Stimulated activated CD8-positive, alpha-beta memory T cell treated with anti-CD3 and anti-CD28 coated beads, Interleukin-7, amount 100 ng/mL, for 4 hours (primary cell): ENCODE measurements at places on chromosomes 3 and 15.

DNA sequence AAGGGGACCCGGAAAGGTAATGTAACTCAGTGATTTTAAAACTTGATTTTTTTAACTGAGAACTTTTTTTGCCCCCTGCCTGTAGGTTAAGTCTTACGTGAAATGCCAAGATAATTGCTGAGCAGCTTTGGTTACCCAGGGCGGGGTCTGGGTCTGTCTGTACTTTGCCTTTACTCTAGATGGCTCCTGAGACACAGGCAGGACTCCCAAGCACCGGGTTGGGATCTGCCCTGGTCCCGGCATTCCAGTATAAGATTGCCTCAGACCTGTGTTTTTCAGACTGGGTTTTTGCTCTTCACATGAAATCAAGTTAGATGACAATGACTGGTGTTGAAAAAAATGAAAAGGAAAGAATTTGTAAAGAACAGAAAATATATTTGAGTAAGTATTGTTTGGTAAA is 40.3 kb downstream of the WDR76 start:
- no peak for DNase-seq

DNA sequence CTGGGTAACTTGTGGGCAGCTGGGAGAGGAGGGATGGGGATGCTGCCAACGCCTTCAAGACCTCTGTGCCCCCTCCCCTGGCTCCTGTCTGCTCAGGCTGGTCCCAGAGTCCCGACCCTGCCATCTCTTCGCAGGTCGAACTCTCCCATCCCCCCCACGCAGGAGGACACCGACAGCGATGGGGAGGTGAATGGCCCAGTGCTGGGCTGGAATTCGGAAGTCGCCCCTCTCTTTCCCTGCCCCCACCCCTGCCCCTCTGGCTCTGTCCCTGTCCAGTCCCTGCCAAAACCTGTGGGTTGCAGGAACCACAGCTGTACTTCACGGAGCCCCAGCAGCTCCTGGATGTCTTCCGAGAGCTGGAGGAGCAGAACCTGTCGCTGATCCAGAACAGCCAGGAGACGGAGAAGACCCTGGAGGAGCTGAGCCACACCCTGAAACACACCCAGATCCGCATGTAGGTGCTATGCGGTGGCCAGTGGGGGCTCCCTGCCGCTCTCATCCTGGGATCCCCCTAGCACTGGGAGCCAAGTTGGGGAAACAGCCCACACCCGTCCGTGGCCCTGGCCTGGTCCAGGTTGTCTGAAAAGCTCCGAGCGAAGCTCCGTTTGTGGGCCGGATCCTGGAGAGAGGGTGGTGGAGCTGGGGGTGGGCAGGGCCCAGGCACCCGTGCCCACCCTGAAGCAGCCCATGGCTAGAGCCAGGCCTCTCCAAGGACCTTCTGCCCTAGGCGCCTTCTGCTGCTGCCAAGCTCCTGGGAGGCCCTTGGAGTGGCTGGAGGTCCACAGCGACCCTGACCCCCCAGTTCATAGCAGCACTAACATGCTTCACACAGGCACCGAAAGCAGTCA is 28.7 kb downstream of the CFAP100 start:
- DNase-seq: no peak

- DNase-seq: no peak
Measured at GRCh38 chr3:177902876-177903275, 633.4 kb upstream of the KCNMB2 start.

DNA sequence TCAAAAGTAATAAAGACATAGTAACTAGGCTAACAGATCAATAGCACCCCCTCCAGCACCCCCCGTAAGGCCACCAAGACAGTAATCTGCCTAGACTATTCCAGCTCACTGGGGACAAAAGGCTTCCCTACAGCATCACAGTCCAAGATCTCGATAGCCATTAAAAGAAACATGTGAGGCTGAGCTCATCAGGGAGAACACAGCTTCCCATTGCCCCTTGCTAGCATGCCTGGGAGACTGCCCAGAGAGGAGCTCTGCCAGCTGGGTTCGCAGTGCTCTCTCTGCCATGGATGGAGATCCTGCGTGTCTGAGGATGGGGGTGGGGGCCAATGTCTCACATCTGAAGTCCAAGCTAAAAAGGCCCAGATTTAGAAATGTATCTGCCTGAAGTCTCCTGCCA is 17.8 kb downstream of the LRIG1 start:
- DNase-seq: no peak

DNA sequence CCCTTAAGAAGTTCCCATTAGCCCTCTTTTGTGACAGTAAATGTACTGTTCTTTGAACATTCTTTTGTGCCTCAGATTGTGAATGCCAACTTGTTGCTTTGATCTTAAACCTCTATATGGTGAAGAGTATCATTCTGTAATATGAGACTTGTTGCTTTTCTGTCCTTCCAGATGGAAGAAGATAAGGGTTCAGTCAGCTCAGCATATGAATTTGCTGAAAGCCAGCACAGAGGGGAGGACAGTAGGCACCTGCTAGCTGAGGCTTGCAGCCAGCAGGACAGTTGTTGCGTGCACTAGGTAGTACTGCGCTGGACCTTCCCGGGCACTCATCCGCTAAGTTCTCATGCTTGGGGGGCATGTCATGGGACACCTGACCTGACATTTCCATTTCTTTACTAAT is 74.7 kb downstream of the DCUN1D1 start:
- DNase-seq: no peak

DNA sequence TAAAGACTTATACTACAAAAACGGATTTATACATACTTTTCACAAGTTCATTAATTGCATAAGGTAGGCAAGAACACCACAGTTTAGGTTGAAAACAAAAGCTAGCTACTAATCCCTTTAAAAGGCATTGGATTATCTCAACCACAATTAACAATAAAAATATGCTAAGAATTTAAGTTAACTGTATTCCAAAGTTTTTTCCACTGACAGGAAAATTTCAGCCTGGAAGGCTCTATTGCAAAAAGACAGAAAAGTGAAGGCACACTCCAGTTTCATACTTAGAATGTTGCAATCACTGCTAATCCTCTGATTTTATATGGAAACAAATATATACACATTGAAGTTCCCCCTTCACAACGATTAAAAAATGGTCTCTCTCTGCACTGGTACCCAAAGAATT is 71.5 kb downstream of the TJP1 start:
- DNase-seq: no peak

DNA sequence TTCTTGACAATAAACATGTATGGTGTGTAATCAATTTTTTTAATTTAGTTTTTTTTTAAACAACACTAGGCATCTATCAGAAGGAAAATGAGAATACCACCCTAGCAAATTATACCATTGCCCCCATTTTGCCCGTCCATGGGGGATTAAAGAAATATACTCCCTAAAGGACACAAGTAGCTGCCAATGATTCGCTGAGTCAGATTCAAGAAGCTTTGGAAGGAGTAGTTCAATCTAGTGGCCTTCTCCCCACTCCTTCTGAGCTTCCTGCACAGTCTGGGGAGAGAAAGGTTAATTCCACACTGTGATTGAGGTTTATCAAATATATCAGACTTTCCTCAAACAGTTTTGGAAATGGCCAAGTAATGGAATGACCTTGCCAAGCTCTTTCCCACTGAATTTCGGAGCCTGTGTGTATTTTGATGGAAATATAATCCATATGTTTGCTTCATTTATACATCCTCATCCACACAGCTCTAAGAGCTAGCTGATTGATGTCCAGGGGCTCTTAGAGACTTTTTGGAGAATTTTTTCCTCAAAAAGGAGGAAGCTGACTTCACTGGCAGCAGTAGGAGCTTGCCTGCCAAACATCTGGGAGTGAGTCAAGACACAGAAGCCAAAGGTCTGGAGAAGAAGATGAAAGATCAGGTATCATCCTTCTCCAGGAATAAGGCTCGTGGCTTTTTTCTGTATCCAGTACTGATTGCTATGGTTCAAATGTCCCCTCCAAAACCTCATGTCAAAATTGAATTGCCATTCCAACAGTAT is 478.5 kb upstream of the PROK2 start:
- DNase-seq: no peak

GRCh38 chr3:126941721-126942270 is 41.1 kb upstream of the PLXNA1 start:
- no peak for DNase-seq

GRCh38 chr15:68987676-68988075 is 26.8 kb upstream of the NOX5 start:
- DNase-seq: no peak

- DNase-seq: no peak
Measured at GRCh38 chr3:68817243-68817642, 115.1 kb downstream of the TAFA4 start.

DNA sequence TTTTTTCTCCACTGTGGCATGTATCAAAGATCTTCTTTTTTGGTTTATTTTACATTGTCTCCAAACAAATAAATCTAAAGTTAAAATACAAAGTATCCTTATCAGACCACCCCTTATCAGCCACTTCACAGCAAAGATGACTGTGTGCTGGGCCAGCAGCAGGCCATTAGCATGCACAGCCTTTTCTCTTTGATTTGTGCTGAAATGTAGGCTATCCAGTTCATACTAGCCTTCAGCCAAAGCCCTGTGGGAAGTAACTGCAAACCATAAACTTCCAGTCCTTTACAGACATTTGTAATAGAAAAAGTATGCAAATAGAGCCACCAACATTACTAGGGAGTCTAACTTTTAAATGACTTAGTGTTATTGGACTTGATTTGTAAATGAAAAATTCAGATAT is 816.3 kb downstream of the FHIT start:
- no peak for DNase-seq

- DNase-seq: no peak
Measured at GRCh38 chr3:194084284-194084683, 51.7 kb upstream of the HES1 start.

DNA sequence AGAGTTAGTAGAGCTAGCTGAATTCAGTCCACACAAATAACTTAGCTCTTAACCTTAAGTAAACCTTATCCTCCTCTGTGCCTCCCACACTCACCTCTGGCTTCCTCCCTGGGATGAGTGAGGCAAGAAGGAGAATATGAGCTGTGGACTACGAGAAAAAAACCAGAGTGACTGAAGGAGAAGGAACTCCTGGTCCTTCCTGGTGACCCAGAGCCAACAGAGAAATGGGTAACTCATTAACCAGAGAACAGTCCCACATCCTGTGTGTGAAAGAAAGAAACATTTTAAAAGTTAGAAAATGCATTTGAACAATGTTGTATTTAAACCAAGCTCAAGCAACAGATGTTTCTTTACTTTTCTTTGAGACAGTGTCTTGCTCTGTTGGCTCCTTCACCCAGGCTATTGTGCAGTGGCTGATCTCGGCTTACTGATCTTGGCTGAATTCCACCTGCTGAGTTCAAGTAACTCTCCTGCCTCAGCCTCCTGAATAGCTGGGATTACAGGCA is 27.5 kb upstream of the FAM81A start:
- DNase-seq: no peak

DNA sequence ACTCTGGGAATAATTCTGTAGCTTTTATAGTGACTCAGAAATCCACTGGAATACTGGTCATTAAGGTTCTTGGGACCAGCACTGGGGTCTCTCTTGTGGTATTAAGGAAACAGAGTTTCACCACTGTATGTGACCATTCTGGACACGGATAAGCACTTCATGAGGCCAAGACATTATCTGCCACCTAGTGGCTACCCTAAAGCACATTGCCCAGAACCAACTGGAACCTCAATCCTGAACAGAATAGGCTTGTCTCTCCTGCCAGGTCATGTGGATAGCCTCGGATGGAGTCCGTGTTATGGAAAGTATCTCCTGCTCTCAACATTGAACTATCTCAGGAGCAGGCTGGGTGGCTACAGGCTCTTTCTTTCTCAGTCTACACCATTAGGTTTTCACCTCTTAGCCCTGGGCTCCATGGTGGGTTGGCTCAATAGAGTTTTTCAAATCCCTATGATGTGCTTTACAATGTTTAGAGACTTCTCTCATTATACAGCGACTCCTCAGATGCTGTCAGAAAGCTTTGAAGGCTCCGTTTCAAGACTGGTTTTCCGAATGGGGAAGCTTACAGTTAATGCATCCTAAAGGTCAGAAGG is 167.6 kb upstream of the ST8SIA2 start:
- DNase-seq: no peak

DNA sequence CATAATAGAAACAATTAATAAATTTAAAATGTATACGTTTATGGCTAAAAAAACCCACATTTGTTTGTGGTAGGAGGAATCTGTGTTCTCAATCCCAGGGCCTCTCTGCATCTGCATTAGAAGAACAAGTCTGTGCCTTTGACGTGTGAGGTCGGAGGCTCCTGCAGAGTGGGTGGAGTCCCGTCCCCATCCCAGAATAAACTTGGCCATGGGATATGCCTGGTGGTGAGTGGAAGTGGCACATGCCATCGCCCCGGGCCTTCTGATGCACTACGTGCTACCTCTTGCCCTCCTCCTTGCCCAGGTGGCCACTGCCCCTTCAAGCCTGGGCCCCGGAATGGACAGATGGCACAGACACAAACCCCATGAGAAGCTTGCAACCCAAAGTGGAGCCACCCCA is 131.1 kb upstream of the NSMCE3 start:
- DNase-seq: no peak

DNA sequence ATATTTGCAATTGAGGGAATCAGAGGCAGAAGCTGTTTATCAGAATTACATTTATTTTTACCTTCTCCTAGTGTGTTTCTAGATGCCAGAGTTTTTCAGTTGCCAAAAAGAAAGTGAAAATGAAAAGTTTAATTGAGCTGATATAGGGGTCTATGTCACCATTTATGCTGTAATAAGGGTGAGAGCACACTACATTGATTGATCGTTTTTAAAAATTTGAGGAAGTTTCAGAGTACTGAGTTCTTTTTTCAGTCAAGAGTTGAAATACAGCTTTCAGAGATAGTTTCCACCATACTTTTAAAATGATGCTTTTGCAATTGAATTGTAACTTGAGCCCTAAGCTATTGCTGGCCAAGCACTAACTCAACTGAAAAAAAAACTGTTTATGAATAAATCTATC is 326.9 kb downstream of the UNC13C start:
- no peak for DNase-seq

DNA sequence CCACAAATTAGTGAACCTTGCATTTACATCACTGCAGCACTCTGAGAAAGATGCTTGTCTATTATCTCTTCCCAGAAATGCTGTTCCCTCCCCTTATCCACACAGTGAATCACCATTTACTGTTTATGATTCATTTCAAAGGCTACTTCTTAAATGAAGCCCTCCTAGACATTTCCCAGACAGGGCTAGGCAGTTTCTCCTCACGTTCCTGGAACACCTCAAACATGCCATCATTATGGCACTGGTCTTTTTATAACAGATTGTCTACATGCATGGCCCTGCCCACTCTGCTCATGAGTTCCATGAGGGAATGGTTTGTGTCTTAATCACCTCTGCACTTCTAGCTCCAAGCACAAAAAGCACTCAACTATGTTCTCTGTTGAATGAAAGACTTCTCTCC is 32.2 kb upstream of the TM2D3 start:
- DNase-seq: no peak

- DNase-seq: no peak
Measured at GRCh38 chr3:24802614-24803013, 308.0 kb upstream of the THRB start.

DNA sequence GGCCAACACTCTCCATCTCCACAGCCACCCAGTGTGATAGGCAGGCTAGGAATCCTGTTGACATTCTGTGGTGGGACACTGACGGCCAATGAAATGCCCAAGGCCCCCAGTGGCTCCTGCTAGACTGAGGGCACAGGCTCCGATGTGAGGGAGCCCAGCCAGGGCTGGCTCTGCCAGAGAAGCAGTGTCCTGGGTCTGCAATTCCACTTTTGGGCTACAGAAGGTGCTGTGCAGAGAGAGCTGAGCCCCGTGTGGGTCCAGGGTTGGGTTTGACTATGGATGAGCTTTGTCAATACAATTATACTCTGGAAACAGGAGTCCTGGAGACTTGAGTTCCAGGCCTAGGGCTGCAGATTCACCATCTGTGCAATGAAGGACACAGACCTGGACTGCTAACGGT is 55.7 kb upstream of the TMEM115 start:
- DNase-seq: no peak
